CD4-positive, alpha-beta memory T cell (primary cell): ENCODE measurements at places on chromosomes 3 and 15.
A peak's percentile ranks its signal among the peaks of the same experiment; 100 is the strongest.

GRCh38 chr3:150428562-150428961 lies 20.5 kb downstream of the TSC22D2 start:
- no peak for DNase-seq

GRCh38 chr3:122283796-122284445 lies 41.1 kb upstream of the CSTA start:
- no peak for DNase-seq

DNA sequence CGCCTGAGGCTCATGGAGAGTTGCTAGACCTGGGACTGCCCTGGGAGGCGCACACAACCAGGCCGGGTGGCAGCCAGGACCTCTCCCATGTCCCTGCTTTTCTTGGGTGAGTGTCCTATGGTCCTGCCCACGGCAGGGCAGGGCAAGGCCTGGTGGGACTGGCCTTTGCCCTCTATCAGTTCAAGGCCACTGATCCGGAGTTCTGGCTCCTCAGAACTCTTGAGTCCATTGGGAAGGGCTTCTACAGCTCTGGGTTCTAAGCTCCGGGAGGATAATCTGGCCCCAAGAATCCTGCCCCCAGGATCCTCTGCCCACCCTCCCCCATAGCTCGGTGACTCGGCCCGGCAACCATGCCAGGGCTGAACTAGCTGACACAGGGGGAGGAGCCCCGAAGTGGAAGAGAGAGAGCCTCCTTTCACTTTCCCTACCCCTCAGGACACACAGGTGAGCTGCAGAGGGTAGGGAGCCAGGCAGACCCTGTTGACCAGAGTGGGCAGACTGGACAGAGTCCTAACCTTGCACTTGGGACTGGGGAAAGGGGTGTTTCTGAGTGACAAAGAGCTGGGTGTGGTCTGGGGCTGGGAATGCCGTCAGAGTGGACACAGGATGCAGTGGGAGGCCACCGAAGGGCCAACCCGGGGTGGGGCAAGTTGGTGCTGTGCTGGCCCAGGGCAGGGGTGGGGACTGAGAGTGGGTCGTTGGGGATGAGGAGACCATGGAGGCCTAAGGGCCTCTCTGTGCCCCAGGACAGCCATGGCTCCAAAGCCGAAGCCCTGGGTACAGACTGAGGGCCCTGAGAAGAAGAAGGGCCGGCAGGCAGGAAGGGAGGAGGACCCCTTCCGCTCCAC lies 664 bp downstream of the PARP3 start:
- DNase-seq = peak; percentile 40

DNA sequence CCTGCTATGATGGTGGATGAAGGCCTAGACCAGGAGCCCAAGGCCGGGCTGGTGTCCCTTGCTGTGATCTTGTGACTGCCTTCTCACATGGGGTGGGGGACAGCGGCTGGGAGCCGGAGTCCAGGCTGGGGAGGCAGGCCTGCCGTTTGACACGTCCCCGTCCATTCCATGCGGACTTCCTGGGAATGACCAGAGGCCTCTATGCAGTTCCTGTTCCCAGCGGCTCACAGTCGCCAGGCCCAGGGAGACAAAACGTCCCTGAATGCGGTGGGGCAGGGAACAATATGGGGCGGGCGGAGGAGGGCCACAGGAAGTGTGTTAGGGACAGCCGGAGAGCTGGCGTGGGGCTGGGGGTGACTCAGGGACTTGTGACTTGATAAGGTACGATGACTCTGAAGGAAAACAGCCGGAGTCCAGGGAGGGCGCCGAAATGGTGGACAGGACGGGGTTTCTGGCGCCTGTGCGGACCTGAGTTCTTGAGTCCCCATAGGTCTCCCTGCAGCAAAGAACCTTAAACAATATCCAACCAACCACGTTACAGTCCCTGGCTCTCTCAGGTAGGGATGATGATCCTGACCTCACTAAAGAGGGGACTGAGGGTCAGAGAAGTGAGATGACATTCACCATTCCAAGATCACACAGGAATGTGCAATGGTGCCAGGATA lies 40.5 kb upstream of the SMAD6 start:
- no peak for DNase-seq

DNA sequence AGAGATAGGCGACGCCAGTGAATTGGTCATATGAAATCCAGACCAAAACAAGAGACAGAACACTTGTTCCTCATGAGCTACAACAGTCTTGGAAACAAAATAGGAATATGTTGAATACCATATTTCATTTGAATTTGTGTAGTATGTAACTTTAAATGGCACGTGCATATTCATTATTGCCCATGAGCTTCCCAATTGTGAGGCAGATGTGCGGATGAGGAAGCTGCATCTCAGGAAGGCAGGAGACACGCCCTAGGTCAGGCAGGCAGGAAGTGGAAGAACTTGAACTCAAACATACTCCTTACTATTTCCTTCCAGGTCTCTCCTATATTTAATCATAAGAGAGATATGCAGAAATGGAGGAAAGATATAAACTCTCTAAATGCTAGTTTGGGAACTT lies 106.8 kb upstream of the SLC2A2 start:
- no peak for DNase-seq

DNA sequence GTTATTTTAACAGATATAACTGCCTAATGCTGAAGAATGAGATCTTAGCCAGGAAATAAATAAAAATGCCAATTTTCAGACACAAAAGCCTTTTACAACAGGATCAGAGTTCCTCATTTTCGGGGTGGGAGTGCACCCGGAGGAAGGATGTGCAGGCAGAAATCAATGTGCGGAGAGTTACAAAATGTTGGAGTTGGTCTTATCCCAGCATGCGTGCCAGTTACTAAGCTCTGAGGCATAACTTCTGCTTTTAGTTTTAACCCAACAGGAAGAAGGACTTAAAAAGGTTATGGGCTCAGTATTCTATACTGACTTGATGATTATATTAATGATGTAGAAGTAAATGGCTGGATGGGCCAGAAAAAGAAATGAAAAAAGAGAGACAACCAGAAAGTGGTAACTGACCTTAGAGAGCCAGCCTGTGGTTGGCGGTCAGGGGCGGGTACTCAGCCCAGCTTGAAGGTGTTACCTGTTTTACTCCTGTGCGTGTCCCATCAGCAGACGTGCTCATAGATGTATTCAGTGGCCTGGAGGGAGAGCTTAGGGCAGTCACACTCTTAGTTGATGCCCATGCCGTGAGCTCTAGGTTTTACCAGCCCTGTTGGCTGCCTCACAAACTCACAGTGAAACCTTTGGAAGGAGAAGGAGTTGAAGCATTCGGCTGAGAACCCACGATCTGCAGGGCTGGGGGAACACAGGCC lies 164.7 kb downstream of the SV2B start:
- DNase-seq = no peak

GRCh38 chr3:52339612-52340011 lies 23.5 kb downstream of the DNAH1 start:
- DNase-seq = peak; percentile 79

DNA sequence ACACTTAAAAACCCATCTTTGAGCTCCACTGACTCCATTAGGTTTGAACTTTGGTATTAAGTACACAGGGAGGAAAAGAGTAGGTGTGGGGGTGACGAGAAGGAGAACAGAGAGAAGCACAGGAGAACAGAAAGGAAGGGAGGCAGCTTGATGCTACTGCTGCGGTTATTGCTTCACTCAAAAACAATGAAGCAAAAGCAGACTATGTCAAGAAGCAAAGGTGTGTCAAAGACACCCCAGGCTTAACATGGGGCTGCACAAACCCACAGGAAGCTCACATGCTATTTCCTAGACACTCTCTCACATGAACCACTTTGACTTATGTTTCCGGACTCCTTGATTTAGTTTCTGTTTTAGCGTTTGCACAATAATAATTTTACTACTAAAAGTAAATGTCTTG lies 961.0 kb upstream of the CFAP20DC start:
- peak; percentile 86 for DNase-seq

GRCh38 chr3:126954141-126954842 lies 28.6 kb upstream of the PLXNA1 start:
- DNase-seq = no peak

DNA sequence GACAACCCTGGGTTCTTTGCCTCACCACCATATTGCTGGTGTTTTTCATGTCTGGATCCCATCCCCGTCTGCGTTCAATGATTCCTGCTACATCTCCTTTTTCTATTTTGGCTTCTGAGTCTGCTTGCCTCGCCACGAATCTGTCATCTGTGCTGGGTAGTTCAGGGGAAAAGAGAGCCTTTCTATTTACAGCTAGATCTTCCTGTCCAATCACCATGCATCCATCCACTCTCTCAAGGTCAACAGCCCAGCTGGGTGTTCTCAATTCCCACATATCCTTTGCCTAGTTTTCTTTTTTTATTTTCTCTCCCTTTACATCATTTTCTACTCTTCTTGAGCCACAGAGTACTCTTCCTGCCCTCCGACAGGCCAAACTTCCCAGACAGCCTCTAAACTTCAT lies 104.8 kb upstream of the RAD18 start:
- DNase-seq = no peak

DNA sequence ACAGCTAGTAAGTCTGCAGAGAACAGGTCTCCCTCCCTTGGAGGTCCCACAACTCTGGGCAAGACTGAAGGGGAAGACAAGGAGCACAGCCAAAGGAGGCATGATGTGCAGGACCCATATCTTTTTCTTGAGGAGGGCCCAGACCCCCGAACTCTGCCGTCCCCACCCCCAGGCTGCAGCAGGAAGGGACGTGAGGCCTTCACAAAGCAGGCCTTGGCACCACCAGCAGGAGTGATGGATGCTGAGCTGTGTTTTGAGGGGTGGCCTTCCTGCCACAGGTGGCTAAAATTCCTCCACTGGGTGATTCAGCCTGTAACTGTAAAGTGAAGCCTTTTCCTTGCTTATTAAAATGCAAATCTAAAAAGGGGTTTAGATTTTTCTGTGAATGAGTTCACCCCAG lies 8.6 kb downstream of the PLA2G4D start:
- no peak for DNase-seq

DNA sequence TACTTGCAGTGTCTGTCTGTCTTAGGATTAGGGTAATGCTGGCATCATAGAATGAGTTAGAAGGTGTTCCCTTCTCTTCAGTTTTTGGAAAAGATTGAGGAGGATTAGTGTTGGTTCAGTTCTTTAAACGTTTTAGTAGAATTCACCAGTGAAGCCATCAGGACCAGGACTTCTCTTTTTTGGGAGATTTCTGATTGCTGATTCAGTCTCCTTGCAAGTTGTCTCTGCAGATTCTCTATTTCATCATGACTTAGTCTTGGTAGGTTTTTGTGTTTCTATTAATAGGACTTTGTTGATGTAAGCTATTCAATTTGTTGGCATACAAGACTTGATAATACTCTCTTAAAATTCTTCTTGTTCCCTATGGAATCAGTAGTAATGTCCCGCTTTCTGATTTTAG lies 48.9 kb downstream of the STT3B start:
- no peak for DNase-seq

GRCh38 chr15:66723826-66724731 lies 22.0 kb downstream of the SMAD6 start:
- no peak for DNase-seq

DNA sequence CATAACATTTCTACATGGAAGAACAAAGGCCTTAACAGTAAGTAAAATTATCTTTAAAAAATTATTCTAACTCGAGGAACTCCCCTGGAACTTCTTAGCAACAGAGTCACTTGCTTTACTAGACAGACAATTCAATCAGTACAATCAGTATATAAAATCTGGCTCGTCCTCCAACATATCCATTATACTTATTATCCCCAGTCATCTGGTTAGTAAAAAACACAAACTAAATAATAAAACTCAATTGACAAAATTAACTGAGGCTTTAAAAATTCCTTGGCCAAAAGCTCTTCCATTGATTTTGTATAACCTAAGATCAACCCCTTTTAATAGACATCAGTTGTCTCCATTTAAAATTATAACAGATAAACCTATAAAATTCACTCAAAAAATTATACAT lies 105.6 kb downstream of the MYRIP start:
- no peak for DNase-seq

DNA sequence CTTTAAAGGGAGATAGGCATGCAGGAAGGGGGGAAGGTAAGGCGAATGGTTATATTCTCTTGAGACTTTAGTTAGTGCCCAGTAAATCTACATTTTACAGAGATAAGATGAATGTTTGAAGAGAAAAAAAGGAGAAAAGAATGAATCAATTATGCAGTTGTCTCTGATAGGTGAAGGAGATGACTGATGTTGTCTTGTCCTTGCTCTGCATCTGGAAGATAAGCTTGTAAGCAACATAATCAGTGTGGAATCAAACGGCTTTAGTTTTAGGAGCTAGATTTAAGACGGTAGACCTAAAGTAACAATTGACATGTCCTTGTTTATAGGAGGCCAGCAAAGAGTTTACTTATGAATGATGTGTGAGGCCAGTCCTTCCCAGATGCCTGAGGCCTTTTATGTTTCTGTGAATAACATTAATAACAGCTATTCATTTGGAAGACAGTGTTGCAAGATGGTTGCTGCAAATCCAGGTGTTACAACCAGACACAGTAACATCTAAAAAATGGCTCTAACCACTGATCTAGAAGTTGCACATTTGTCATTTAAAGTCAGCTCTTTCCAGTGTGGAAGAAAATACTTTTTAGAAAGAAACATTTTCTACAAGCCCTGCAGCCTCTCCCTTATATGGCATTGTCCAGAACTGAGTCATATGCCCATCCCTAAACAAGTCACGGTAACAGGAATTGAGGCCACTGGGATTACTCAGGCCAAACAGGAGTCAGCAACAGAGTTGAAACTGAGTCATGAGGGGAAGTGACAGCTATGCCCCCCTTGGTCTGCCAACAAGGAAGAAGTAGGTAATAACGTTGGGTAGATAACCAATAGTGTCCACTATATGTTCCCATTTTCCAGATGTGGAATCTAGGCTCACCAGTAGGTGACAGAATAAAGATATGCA lies 77.5 kb upstream of the FBN1 start:
- no peak for DNase-seq

DNA sequence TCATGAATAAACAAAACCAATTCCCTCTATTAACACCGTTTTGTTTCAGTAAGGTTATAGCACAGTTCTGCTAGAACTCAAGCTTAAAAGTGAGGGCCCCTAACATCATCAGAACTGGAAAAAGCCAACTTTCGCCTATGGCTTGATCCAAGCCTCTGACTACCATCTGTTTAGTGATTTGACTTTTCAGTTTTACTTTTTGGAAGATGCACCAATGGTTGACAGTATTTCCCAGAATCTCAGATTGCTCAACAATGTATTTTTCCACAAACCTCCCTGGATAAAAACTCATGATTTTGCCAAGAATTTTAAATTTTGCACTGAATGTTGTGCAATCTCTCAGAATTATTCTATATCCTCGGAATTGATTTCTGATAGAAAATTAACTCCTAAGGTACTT lies 190.7 kb downstream of the LSAMP start:
- DNase-seq = no peak

- no peak for DNase-seq
Observed at GRCh38 chr3:50278123-50278879, 586 bp upstream of the LSMEM2 start.

GRCh38 chr3:156626104-156626503 lies 48.3 kb upstream of the TIPARP start:
- no peak for DNase-seq

GRCh38 chr3:90041995-90042394 lies 934.6 kb downstream of the EPHA3 start:
- no peak for DNase-seq

DNA sequence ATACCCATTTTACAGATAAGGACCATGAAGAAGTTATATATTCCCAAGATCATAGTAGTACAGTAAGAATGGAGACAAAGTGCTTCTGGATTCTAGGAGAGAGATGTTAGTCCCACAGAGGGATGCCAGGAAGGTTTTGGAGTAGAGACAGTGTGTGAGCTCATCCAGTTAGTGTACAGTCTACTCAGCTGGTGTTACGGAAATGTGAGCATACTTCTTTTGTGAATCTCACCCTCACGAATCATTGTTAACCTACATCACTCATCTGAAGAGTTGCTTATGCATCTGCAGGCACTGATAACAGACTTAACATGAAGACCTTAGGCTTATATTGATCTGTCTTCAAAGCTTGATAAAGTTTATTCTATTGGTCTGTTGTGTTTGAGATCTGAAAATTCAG lies 106.6 kb upstream of the PTPRG start:
- DNase-seq = no peak
